ENCODE measurements at places on chromosomes 3 and 15. TPM values are rescaled to one million over a fixed set of nuclear protein-coding genes. Genes with fewer than 3 reads are reported as not detected.

The CLDN16 gene
- total RNA-seq: not detected

The DNAH1 gene
- total RNA-seq: 4.8 TPM

The GRK7 gene
- not detected for total RNA-seq

The SLC9C1 gene
- not detected for total RNA-seq

The LRTM1 gene
- total RNA-seq: not detected

The ARID3B gene
- total RNA-seq: 1.0 TPM

The WDR82 gene
- total RNA-seq: 56.0 TPM

The BRK1 gene
- total RNA-seq: 131 TPM

The SERINC4 gene
- not detected for total RNA-seq

The CDC25A gene
- 0.94 TPM for total RNA-seq

The CLRN1 gene
- not detected for total RNA-seq

The HCLS1 gene
- total RNA-seq: not detected

The KNG1 gene
- not detected for total RNA-seq

The CEP70 gene
- 26.3 TPM for total RNA-seq

Measured in bronchial smooth muscle cell (primary cell).